ENCODE measurements at places on chromosomes 1 and 21.

- no peak for DNase-seq
These were observed 7.2 kb downstream of the TAL1 start for GRCh38 chr1:47224676-47225399.

DNA sequence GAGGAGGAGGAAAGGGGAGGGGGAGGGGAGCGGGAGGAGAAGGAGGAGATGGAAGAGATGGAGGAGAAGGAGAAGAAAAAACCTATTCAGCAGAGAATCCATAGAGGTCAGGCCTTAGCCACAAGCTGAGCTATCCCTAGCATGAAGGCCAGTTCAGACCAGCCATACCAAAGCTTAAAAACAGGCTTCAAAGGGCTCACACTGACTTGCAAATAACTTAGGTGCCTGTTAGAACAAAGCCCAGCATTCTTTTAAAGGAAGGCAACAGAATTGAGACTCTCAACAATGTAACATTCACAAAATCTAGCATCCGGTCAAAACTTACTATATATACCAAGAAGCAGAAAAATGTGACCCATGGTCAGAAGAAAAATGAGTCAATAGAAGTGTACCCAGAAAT lies 43.6 kb upstream of the IFFO2 start:
- no peak for DNase-seq

DNA sequence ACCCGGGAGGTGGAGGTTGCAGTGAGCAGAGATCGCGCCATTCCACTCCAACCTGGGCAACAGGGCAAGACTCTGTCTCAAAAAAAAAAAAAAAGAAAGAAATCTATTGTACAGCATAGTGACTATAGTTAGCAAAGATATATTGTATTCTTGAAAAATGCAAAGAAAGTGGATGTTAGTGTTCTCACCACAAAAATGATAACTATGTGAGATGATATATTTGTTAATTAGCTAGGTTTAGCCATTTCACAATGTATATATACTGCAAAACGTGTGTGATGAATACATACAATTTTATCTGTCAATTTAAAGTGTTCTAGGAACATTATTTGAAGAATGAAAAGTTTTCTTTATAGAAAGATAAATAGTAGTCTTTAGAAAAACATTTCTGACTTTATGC lies 179.9 kb downstream of the AK5 start:
- DNase-seq: no peak

GRCh38 chr1:63548303-63548702 lies 25.0 kb downstream of the EFCAB7 start:
- DNase-seq: no peak

DNA sequence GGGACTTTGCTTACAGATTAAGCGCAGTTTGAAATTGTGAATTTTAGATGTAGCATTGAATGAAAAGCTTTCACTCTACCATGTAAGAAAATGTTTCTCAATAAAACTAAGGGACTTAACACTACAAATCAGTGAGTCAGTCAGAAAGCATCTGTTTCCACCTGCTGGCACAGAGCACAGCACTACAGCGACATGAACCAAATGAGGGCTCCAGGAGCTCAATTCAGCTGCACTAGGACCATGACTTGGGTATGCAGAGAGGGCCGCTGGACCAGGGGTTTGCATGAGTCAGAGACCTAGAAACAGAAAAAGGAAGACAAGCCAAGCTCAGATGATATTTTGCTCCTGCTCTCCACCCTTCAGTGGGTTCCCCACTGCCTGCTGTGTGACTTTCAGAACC lies 5.2 kb downstream of the SUSD4 start:
- no peak for DNase-seq

DNA sequence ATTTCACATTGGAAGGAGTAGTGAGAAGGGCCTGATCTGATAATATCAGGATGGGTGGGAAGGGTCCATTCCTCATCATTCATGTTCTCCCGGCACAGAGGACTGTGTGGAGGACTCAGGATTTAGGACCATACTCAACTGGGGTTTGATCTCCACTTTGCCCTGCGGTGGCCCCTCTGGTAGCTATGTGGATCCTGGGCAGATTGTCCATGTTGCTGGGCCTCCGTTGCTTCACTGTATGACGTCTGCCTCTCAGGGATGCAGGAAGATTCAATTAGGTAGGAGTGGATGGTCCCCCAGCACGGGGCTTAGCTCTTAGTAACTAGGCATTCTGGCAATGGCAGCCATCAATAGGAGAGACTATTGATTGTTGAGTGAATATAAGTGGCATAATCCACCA lies 2.3 kb downstream of the ETS2 start:
- no peak for DNase-seq

GRCh38 chr21:36255663-36256062 lies 64.3 kb upstream of the MORC3 start:
- DNase-seq: no peak
